Adrenal gland (tissue), 19 donors: ENCODE measurements at places on chromosomes 7 and 10. TPM values are rescaled to one million over a fixed set of nuclear protein-coding genes. Genes with fewer than 3 reads are reported as not detected.

Gene GJD4
- total RNA-seq, result not detected

Gene NODAL
- total RNA-seq, result not detected

Gene RNF32
- 1.0 TPM for total RNA-seq

Gene WDFY4
- 9.9 TPM for total RNA-seq

Gene C7orf33
- total RNA-seq, result not detected

Gene TRPV5
- total RNA-seq, result not detected

Gene ATRNL1
- 60.8 TPM for total RNA-seq

Gene SH2D4B
- total RNA-seq, result not detected

Gene CALML5
- not detected for total RNA-seq

Gene EN2
- 0.42 TPM for total RNA-seq

DNA sequence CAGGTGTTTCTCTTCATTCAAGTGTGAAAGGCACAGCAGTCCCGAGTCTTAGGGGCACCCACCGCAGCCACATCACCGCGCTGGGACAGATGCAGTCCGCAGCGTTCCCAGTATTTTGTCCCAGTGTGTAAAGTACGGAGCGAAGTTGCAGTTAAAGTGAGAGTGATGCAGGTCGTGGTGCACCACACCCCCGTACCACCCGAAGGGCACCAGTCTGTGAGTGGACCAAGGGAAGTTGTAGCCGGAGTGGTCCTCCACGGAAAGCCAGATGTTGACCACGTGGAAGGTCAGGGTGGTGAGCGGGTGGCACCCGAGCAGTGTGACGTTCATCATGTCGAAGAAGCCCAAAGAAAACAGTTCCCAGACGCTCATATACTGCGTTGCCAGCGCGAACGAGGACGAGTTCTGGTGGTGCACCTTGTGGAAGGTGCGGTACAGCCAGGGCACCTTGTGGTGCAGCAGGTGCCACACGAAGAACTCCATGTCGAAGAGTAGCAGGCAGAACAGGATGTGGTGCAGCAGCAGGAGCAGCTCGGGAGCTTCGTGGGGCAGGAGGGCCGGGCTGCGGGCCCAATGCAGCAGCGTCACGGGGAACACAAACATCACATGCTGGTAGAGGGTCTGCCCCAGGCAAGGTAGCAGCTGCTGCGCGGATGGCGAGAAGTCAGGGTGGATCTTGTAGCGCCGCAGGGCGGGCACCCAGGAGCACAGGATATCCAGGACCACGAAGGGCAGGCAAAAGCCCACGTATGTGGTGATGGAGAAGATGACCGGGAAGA lies 526 bp downstream of the CH25H start:
- H3K27ac ChIP-seq, result no peak overlapping the region
- peaks cover 21% of the 10 kb centered on the region for H3K4me1 ChIP-seq
- H3K27me3 ChIP-seq, result peaks cover 25% of the 10 kb centered on the region
- no peak for DNase-seq
- no peak overlapping the region for H3K4me3 ChIP-seq

- H3K27ac ChIP-seq, result no peak overlapping the region
- H3K27me3 ChIP-seq, result peaks cover 7% of the 10 kb centered on the region
- H3K4me3 ChIP-seq, result no peak overlapping the region
- H3K36me3 ChIP-seq, result no peaks in the 10 kb centered on the region
Observed at GRCh38 chr10:118259288-118259906, 82.7 kb downstream of the FAM204A start.

GRCh38 chr10:96613576-96613975 lies 26.8 kb upstream of the TM9SF3 start:
- H3K4me3 ChIP-seq, result no peak overlapping the region
- H3K27me3 ChIP-seq, result no peaks in the 10 kb centered on the region
- peak; percentile 68 for DNase-seq
- no peaks in the 10 kb centered on the region for H3K36me3 ChIP-seq
- H3K27ac ChIP-seq, result no peak overlapping the region

DNA sequence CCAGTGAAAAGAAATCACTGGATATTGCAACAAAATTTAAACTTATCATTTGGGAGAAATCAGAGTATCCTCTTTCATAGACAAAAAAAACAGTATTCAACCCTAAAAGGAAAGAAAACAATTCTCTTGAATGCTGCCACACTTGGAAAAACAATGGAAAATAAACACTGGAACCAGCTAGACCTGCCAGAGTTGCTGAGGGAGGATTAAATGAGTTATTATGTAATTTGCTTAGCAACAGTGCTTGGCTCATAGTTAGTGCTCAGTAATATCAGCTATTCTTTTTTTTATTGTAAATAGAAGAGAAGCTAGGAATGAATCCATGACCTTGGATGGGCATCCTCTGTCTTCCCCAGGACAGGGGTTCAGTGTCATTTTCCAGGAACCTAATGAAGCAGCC lies 11.0 kb upstream of the ZNF273 start:
- no peak overlapping the region for H3K4me3 ChIP-seq
- H3K4me1 ChIP-seq, result no peaks in the 10 kb centered on the region
- no peaks in the 10 kb centered on the region for H3K36me3 ChIP-seq
- no peak for DNase-seq

GRCh38 chr7:47039089-47039648 lies 542.7 kb downstream of the TNS3 start:
- no peaks in the 10 kb centered on the region for H3K36me3 ChIP-seq
- no peak overlapping the region for H3K4me3 ChIP-seq
- no peak for DNase-seq
- H3K27ac ChIP-seq, result no peak overlapping the region
- H3K4me1 ChIP-seq, result peaks cover 4% of the 10 kb centered on the region

DNA sequence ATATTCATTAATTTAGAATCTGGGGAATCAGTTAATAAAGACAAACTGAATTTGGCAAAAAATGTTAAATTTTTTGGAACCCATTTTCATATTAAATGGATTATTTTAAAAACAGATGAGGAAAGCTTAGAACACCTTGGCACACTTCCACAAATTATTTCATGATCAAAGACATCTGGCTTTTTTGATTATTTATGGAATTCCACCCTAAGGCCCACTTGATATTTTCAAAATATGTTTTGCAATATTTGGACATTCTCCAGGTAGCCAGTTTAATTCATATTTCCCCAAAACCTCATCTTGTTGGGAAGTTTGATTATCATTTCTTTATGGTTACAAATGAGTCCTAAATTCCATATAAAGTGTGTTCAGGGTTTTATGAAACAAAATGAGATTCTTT lies 129.9 kb downstream of the DOCK4 start:
- no peak overlapping the region for H3K4me3 ChIP-seq
- no peak for DNase-seq
- H3K27me3 ChIP-seq, result no peaks in the 10 kb centered on the region
- no peaks in the 10 kb centered on the region for H3K36me3 ChIP-seq
- peaks cover 11% of the 10 kb centered on the region for H3K4me1 ChIP-seq

- H3K4me1 ChIP-seq, result peaks cover 17% of the 10 kb centered on the region
- H3K27ac ChIP-seq, result no peak overlapping the region
- H3K36me3 ChIP-seq, result no peaks in the 10 kb centered on the region
- no peaks in the 10 kb centered on the region for H3K27me3 ChIP-seq
- H3K4me3 ChIP-seq, result no peak overlapping the region
Observed at GRCh38 chr10:80207768-80208370, 2.5 kb upstream of the ANXA11 start.

GRCh38 chr10:31014161-31014875 lies 17.3 kb downstream of the ZNF438 start:
- DNase-seq, result no peak
- H3K36me3 ChIP-seq, result no peaks in the 10 kb centered on the region
- peaks cover 13% of the 10 kb centered on the region for H3K4me1 ChIP-seq
- no peak overlapping the region for H3K27ac ChIP-seq

GRCh38 chr10:129728246-129728820 lies 235.7 kb downstream of the EBF3 start:
- H3K27me3 ChIP-seq, result no peaks in the 10 kb centered on the region

GRCh38 chr7:31267486-31267885 lies 73.0 kb downstream of the NEUROD6 start:
- DNase-seq, result no peak
- H3K27ac ChIP-seq, result no peak overlapping the region
- no peaks in the 10 kb centered on the region for H3K4me1 ChIP-seq
- no peak overlapping the region for H3K4me3 ChIP-seq
- no peaks in the 10 kb centered on the region for H3K36me3 ChIP-seq

GRCh38 chr7:123573896-123574467 lies 16.4 kb upstream of the NDUFA5 start:
- H3K27me3 ChIP-seq, result no peaks in the 10 kb centered on the region
- no peak overlapping the region for H3K27ac ChIP-seq
- no peak for DNase-seq
- no peaks in the 10 kb centered on the region for H3K36me3 ChIP-seq
- H3K4me1 ChIP-seq, result no peaks in the 10 kb centered on the region
- no peak overlapping the region for H3K4me3 ChIP-seq
